Activated CD4-positive, alpha-beta T cell treated with anti-CD3 and anti-CD28 coated beads, Interleukin-2, amount 50 U/mL, for 24 hours (primary cell): ENCODE measurements at places on chromosomes 7 and 10.

DNA sequence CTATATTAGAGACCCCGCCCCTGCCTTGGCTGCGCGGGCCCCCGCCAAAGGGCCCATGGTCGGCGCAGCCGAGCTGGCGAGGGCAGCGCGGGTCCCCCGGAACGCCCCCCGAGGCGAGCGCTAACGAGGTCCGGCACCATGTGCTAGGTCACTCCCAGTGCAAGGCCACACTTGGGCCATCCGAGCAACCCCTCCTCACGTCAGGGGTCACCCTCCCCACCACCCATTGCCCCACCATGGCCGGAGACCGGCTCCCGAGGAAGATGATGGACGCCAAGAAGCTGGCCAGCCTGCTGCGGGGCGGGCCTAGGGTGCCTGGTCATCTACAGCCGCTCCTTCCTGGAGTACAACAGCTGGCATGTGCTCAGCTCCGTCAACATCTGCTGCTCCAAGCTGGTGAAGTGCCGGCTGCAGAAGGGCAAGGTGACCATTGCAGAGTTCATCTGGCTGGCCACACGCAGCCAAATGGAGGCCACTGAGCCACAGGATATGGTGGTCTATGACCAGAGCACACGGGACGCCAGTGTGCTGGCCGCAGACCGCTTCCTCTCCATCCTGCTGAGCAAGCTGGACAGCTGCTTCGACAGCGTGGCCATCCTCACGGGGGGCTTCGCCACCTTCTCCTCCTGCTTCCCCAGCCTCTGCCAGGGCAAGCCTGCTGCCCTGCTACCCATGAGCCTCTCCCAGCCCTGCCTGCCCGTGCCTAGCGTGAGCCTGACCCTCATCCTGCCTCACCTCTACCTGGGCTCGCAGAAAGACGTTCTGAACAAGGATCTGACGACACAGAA, 12.4 kb upstream of the SEC24C start:
- DNase-seq: no peak

- no peak for DNase-seq
Measured at GRCh38 chr7:139799586-139799985, 21.8 kb upstream of the HIPK2 start.

DNA sequence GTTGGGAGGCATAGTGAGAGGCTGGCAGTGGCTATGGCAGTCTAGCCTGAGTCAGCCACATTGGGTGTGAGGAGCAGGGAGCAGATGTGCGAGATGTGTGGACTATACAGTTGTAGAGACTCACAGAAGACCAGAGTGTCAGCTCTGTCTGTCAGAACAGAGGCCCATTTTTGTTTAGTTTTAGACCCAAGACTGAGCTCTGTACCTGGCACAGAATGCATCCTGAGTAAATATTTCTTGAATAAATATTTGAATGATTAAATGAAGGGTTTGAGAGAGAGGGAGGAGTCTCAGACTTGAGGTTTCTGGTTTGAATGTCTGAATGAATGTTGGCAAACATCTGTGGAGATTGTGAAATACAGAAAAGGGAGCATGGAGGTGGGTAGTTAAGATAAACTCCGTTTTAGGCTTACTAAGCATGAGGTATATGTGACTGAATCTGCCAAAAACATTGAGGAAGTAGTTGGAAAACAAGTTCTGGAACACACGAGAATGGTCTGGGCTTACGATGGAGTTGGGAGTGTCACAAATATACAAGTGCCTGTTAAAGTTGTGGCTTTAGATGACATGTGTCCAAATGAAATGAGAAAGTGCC, 3.6 kb downstream of the SEC23IP start:
- no peak for DNase-seq

- DNase-seq: no peak
Measured at GRCh38 chr10:125462845-125463244, 220.1 kb downstream of the TEX36 start.

GRCh38 chr10:97321804-97322190, 2.7 kb downstream of the FRAT1 start:
- no peak for DNase-seq

DNA sequence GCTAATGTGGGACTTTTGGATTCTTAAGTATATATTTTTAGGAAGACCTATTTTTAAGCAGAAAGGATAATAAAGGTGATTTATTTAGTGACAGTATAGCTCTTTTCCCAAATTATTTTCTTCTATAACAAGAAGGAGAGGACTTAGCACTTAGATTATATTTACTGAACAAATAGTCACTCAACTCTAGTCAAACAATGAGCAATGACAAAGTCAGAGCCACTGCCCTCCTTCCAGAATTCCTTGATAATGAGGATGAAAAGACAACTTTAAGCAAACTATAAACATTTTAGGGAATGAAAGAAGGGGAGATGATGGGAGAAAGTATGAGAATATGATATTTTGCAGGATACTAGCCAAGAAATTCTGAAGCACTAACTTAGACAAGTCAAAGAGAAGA, 293.5 kb upstream of the YAE1 start:
- DNase-seq: no peak

GRCh38 chr10:93703066-93703465, 674 bp upstream of the FRA10AC1 start:
- DNase-seq: no peak

DNA sequence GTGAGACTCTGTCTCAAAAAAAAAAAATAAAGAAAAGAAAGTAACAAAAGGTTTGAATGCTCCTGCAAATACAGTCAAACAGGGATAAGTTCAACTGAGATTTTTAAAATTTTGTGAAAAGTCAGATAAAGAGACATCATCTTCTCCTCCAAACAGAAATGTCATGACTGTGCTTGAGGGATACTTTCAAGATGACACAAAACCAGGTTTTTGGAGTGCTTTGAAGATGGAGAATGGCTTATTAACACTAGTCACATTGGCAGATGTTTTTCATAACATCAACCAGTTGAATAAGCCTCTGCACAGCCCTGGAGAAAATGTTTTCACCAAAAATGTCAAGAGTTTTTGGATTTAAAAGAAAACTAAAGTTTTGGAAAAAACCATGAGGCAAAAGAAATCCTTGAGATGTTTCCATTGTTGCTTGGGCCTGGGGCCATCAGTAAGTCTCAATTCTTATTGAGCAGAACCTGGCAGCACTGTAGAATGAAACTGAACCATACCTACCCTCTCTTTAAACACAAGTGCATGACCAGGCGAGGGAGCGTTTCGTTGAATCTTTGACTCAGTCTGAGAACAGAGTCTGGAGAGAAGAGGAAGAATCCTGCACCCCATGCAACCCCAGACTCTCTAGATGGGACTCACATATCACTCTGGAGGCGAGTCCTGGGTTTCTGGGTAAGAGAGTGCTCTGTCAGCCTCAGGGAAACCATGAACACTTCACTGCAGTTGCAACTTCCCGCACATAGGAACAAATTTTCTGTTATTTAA, 37.4 kb upstream of the PRKCQ start:
- no peak for DNase-seq

DNA sequence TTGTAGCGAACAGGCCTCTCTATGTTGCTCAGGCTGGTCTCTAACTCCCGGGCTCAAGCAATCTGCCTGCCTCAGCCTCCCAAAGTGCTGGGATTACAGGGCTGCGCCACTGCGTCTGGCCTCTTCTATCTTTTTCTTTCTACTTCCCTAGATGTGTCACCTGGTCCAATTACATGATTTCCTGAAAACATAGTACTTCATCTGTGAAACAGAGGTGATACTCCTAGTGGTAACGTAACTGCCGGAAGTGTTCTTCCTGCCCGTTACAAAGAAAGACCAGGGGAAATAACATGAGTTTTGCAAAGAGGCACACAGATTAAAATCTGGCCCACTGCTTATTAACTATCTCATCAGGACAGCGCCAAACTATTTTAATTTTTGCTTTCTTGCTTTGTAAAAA, 18.4 kb upstream of the HGF start:
- no peak for DNase-seq

GRCh38 chr7:111199643-111200042, 108.7 kb downstream of the LRRN3 start:
- no peak for DNase-seq

GRCh38 chr10:123986736-123987135, 95.1 kb upstream of the CPXM2 start:
- no peak for DNase-seq

- DNase-seq: no peak
Measured at GRCh38 chr7:86844608-86845007, 200.9 kb downstream of the GRM3 start.

DNA sequence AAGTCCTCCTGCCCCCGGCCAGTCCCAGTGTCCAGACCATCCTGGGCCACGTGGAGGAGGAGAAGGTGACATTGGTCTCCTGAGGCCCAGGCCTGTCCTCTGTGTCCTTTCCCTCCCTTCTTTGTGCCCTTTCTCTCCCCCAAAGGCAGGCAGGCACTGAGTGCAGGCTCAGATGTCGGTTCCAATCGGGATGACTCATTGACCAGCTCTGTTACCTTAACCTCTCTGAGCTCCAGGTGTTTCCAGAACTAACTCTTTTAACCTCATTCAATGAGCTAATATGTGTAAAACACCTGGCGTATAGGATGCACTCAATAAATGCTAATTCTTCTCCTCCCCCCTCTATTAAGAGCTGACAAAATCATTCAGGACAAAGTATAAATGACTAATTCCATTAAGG, 25.7 kb downstream of the MACROH2A2 start:
- DNase-seq: no peak

- DNase-seq: no peak
Measured at GRCh38 chr10:201328-201771, 66.1 kb downstream of the ZMYND11 start.

DNA sequence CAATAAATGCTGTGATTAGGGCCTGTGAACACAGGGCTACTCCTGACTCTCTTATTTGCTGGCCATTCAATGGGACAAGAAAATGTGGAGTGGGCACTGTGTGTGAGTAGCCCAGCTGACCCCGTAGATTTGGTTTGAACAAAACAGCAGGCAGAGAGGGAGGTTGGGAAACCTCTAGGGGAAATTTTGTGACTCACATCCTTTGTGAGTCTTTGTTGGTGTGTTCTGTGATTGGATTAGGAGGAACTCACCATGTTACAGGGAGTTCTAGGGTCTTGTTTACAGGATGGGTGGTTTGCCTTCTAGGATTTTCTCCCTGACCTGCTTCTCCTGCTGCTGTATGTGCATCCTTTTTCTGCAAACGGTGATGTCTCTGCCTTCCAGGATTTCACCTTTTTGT, 128.3 kb upstream of the MKI67 start:
- DNase-seq: no peak

- no peak for DNase-seq
Measured at GRCh38 chr7:134200970-134201369, 73.8 kb downstream of the LRGUK start.
